HT-29 (cell line): ENCODE measurements at places on chromosomes 4 and X. TPM values are rescaled to one million over a fixed set of nuclear protein-coding genes. Genes with fewer than 3 reads are reported as not detected.

ATP2B3 gene
- not detected in 2 replicates for total RNA-seq

MYOZ2 gene
- total RNA-seq, result not detected in 2 replicates

C4orf36 gene
- 0.10 and 0.41 TPM in 2 replicates for total RNA-seq

ZNF630 gene
- 0.10 and 0.68 TPM in 2 replicates for total RNA-seq

CABS1 gene
- not detected in 2 replicates for total RNA-seq

CSAG1 gene
- 1.1 and 5.7 TPM in 2 replicates for total RNA-seq

TSPAN7 gene
- not detected in 2 replicates for total RNA-seq

TAF7L gene
- total RNA-seq, result not detected in 2 replicates

ART3 gene
- not detected in 2 replicates for total RNA-seq

PCSK1N gene
- total RNA-seq, result not detected in 2 replicates

VCX3B gene
- not detected in 2 replicates for total RNA-seq

DMRTC1B gene
- not detected in 2 replicates for total RNA-seq

EXOC1L gene
- total RNA-seq, result not detected in 2 replicates

CDS1 gene
- 11.6 and 14.8 TPM in 2 replicates for total RNA-seq

MAGEB1 gene
- not detected in 2 replicates for total RNA-seq
